ENCODE measurements at places on chromosomes 5 and 9.
A peak's percentile ranks its signal among the peaks of the same experiment; 100 is the strongest.

GRCh38 chr5:95414451-95414850 lies 23.3 kb downstream of the FAM81B start:
- no peak for DNase-seq

GRCh38 chr9:109444771-109445320 lies 53.3 kb downstream of the PTPN3 start:
- no peak for DNase-seq

- no peak for DNase-seq
Observed at GRCh38 chr5:115414406-115415142, 118.1 kb upstream of the CCDC112 start.

- DNase-seq: no peak
Observed at GRCh38 chr5:3896098-3896497, 300.5 kb downstream of the IRX1 start.

GRCh38 chr5:18037718-18038117 lies 403.5 kb downstream of the TAF11L14 start:
- DNase-seq: no peak

GRCh38 chr5:67455970-67456369 lies 259.4 kb upstream of the CD180 start:
- DNase-seq: no peak

GRCh38 chr5:87836696-87837095 lies 424.0 kb upstream of the CCNH start:
- DNase-seq: no peak

DNA sequence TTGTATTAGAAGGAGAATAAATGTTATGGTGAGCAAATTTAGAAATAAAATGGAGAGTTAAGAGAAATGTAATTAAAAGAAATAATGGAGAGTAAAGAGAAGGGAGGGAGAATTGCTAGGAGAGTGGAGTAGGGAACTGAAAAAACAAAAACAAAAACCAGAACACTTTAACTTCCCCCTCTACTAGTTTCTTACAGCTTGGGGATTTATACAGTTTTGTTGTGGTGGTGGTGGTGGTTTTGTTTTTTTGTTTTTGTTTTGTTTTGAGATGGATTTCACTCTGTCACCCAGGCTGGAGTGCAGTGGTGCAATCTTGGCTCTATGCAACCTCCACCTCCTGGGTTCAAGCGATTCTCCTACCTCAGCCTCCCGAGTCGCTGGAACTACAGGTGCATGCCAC lies 322.4 kb downstream of the TMEM167A start:
- no peak for DNase-seq

- no peak for DNase-seq
Observed at GRCh38 chr5:64594601-64595000, 88.8 kb downstream of the RGS7BP start.

GRCh38 chr9:125511789-125512660 lies 195.0 kb downstream of the MAPKAP1 start:
- DNase-seq: no peak

DNA sequence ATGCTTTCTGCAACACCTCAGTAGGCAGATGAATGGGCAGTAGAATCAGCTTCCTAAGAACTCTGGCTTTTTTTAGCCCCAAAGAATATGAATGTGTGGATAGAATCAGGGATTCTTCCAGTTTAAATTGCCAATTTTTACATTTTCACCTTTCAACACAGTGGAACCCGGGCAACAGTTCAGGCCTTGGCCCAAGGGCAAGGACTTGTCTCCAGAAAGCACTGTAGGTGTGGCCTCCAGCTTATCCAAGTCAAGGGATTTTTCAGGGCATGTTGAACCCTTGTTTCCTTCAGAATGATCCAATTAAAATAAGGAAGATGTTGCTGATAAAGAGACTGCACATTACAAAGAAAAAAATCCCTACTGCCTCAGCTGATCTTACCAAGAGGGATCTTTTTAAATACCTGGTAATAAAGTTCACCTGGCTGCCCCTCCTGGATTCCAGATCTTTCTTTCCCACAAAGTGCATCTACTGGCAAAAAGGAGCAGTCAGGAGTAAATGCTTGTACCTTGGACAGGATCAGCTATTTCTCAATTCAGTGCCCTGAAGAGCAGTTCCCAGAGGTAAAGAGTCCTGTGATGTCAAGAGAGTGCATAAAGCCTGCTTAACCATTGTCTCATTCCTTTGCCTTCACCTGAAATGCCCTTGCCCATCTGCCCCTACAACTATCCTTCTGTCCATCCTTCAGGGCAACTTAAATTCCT lies 80.1 kb upstream of the PLPP6 start:
- no peak for DNase-seq

DNA sequence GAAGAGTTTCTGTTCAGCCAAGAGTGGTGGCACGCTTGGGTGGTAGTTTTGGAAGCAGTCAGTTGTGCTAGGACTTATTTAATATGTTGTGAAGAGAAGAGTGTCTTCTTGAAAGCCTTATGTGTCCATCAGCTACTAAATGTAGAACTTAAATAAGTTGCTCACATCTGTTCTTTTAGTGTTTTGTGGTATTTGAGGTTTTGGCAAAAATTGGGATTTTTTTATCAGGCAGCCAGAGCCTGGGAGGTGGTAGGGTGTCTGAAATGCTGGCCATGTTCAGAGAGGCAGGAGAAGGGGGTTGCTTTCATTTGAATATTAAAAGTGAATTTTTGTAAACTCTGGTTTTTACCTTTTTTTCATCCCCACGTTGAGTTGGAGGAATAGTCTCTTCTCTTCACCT lies 24.2 kb upstream of the ZBTB34 start:
- DNase-seq: no peak

DNA sequence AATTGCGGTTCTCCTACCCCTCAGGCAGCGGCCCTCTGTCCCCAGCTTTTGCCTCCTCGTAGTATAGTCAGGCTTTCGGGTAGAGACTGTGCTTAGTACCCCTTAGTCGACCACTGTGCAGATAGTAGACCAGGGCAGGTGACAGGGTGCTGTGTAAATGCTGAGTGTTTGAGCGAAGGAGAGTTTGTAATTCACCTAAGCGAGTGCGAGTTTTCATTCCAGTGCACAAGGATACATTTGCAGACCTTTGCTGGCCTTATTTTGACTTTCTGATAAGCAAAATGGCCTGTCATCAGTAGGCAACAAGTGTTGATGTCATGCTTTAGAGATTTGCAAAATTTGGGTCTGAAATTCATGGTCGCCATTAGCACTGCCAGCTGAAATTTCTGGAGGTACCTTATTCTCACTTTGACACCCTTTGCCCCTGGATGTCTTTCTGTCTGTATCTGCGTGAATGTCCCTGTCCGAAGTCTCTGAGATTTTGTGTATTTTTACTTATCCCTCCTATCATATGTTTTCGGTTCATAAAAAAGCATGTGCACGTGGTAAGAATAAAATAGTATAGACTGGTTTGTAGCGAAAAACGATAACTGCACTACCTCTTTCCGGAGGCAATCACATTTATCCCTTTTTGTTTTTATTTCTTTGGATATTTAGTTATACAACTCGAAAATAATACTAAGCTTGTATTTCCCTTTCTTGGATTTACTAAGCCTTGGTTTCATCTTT lies 1.9 kb downstream of the LMNB1 start:
- DNase-seq: peak; percentile 62

- no peak for DNase-seq
Observed at GRCh38 chr5:17907094-17907493, 272.8 kb downstream of the TAF11L14 start.

- no peak for DNase-seq
Observed at GRCh38 chr5:106423109-106423897, 1247.4 kb downstream of the EFNA5 start.

DNA sequence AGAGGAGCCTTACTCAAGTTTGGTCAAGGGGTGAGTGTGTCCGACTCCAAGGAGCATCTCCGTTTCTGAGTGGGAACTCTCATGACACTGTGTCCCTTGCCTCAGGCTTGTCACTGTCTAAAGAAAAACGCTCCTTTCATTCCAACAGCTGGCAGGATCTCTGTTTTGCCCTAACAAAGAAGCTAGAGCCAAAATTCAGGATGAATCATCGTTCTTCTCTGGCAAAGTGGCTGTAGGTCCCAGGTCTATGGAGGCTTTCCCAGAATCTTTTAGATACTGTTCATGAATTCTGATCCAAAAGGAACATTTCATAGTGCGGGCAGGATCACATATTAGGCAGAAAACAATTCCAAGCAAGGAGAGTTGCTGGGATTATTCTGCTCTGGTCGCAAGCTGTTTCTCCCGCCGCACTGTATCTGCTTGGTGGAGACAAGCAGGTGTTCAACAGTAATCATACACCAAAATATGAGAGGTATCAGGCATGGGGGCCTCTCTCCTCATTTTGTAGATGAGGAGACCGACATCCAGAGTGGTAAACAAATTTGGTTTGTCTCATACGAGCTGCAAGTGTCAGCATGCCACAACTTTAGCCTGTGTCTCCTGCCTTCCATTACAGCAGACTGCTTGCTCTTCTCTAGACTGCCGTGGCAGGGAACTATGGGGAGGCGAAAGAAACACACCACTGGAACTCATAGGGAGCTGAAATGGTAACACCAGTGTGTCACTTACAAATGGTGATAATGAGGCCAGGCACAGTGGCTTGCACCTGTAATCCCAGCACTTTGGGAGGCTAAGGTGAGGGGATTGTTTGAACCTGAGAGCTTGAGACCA lies 72.6 kb downstream of the ENTREP1 start:
- DNase-seq: no peak

DNA sequence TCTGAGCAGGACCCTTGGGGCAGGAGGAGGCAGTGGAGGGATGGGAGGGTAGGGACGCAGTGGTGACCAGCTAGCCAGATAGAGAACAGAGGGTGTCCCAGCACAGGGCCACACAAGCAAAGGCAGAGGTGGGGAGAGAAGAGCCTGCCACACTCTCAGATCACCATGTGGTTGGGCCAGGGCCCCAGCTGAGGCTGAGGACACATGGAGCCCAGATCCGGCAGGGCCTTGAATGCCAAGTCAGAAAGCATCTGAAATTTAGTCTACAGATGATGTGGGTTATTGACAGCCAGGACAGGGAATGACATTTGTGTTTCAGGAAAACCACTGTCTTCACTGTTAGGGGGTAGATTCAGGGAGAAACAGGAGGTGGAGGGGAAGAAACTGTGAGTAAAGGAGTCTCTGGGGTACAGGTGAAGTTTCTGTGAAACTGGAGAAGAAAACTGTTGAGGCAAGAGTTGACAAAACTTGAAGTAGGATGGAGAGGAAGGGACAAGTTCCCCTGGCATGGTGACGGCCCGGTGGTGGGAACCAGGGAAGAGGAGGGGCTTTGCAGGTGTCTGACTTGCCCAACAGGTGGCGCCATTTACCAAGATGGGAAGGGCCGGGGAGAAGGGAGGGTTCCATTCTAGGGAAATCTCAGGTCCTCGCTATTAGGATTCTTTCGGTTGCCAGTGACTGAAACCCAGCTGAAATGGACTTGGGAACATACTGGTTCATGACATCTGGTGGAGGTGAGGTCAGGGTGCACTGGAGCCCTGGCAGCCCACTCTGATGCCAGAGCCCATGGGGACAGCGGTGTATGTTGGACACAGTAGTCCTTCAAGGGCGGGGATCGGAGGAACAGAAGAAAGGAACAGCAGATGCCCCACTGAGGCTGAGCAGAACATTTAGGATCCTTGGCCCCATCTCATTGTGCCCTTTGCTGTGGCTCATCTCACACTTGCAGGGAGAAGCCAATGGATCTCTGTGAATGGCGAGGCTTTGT lies 100.1 kb downstream of the KCNIP1 start:
- peak; percentile 74 for DNase-seq

DNA sequence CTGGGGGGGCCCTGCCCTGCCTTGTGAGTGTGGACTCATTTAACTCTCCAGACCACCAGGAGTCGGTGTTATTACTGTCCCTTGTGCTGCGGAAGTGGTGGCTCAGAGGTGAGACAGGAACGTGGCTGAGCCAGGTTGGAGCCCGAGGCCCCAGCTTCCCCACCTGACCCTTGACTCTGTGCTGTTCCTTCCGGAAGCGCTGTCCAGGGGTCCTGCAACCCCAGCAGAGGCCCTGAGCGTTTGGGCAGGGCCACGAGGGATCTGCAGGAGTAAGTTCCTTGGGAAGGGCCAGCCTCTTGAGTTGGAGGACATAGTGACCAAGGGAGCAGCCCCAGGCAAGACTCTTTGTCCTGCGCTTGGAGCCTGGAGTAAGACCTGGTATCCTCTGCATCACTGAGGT lies 99.6 kb downstream of the RXRA start:
- DNase-seq: no peak

DNA sequence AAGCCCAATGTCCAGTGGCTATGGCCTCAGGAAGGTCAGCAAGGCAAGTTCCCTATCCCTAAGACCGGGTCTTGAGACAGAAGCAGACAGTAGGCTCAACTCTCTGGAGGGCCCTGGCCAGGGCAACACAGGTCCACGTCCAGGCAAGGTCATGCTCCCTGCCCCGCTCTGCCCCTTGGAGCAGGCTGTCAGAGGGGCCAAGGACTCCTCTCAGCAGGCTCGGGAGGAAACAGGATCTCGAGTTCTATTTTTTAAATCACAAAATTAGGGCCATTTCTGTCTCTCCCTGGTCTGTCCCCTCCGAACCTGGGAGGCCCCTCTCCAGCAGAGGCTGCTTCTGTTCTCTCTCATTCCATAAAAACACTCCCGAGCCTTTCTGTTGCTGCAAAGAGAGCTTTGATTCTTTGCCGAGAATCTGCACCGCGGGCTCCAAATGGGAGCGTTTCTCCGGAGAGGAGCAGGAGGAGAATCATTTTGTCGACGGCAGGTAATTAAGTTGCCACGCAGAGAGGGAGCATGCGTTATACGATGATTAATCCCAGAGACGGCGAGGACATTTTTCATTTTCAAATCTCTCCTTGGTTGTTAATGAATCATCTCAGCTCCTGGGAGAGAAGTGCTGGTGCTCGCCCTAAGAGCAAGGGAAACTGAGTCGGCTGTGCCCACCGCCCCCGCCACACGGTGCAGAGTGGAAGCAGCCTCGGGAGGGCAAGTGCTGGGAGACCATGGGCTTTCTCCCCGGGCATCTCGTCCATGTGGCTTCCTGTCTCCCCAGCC lies 24.5 kb upstream of the FCN1 start:
- DNase-seq: no peak

DNA sequence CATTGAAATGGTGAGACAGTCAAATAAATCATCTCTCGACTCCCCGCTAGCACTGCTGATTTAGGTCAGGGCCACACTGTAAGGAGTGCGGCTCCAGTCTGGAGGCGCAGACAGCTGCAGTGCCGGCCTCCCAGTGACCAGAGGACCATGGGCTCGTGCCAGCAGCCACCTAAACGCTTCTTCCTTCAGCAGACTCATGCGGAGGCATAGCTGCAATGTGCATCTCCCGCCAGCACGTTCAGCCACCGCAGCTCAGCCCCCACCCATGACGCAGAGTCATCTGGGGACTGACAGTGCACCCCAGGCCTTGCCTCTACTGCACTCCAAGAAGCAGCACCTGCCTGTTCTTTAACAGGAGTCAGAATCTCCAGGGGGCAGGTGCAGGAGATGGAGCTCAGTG lies 13.6 kb upstream of the MAPK9 start:
- DNase-seq: no peak

GRCh38 chr5:124355928-124356327 lies 390.5 kb downstream of the ZNF608 start:
- no peak for DNase-seq
